Natural killer cell (primary cell): ENCODE measurements at places on chromosomes 1 and 21. TPM values are rescaled to one million over a fixed set of nuclear protein-coding genes. Genes with fewer than 3 reads are reported as not detected.

CFHR2 gene
- total RNA-seq: not detected

- peak; percentile 42 for DNase-seq
Observed at GRCh38 chr1:63322114-63322943, at the start of gene FOXD3. TSS of gene FOXD3 (plus strand) at chr1:63322567. CDS start at chr1:63323059, 492 bp downstream.

GRCh38 chr1:37472281-37472680 lies 2.1 kb upstream of the ZC3H12A start:
- peak; percentile 18 for DNase-seq

- no peak for DNase-seq
Observed at GRCh38 chr1:28682840-28683239, 14.3 kb downstream of the GMEB1 start.

- no peak for DNase-seq
Observed at GRCh38 chr1:47417170-47418044, 1.3 kb downstream of the FOXE3 start.

DNA sequence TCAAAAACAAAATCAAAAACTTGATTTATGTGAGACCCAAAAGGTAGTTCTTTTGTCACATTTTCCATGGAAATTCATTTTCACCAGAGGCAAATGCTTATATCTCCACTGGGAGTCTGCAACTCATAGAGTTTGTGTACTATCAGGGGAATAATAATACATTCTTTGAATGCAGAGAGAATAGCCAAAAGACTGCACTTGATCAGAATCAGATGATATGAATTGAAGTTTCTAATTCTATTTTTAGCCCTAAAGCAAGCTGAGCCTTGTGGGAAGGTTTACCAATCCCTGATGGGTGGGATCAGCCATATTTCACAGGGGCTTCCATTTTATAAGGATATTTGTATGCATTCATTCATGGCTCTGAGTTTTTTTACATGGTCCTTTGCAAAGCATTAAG lies 49.6 kb downstream of the TSEN15 start:
- DNase-seq: no peak

GRCh38 chr1:80989455-80989854 lies 811.3 kb upstream of the ADGRL2 start:
- DNase-seq: no peak

PCP4 gene
- not detected for total RNA-seq

SLAMF8 gene
- total RNA-seq: 2.8 TPM

DNA sequence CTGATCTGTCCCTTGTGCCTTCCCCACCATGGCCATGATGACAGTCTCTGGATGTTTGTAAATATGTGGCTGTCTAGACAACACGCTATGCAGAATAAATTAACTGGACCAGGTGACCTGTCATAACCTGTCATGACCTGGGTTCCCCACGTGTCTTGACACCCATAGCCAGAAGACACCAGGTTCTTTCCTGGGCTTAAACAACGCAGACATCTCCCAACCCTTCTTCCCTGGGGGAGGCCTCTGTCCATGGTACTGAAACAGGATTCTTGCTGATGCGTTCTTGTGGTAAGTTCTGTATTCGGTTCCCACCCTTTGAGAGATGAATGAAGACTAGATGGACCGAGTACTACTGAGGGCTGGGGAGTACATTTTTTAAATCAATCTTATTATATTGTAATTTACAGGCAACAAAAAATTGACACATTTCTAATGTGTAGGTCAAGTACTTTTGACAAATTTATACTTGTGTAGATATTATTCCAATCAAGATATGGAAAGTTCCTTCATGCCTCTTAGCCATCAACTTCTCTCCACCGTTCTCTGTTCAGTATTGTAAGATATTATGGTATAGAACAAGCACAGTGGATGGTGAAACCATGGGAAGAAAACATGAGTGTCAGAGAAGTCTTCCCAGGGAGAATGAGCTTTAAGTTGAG lies 738.8 kb downstream of the PTPRU start:
- DNase-seq: peak; percentile 11

DNA sequence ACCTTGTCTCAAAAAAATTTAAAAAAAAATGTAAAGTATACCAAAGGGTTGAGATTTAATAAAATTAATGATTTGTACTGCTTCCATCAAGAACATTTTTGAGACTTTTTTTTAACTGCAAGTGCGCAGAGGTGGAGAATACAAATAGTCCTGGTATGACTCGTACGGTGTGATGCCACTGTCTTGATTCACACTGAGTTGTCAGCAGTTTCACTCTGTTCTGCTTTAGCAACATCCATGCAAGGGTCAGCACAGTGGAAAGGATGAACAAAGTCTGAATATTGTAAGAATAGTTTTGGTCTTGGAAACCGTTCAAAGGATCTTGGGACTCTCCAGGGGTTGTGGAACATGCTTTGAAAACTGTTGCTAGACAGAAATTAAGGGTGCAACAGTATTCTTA lies 40.2 kb downstream of the EXO1 start:
- DNase-seq: no peak

LIX1L gene
- total RNA-seq: 41.3 TPM

GRCh38 chr1:15429701-15430149 lies 8.5 kb upstream of the CTRC start:
- peak; percentile 34 for DNase-seq

SLC30A10 gene
- not detected for total RNA-seq

DNM3 gene
- total RNA-seq: 2.8 TPM

NPHS2 gene
- total RNA-seq: not detected

DNA sequence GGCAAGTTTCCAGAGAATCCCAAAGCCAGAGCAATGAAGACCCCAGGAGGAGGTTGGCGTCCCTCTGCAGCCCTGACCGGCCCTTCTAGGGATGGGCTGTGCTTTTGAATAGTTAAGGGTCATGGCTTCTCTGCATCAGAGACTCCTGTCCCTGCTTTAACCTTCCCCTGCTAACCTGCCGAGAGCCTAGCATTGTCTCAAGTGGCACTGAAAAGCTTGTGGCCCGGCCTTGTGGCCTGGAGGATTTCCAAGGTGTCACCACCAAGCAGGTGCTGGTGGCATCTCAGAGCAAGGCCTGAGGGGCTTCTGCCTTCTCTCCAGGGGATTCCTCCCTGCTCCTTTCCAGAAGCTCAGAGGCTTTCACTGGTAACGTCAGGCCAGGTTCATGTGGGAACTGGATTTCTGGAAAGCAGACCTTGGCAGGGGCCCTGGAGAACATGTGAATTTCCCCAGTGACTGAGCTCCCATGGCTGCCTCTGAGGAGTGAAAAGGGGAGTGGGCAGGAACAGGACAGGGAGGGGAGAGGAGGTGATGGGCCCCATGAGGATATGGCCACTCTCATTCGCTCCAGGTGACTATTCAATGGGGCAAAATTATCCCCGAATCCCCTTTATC lies 409.9 kb downstream of the PTPRU start:
- no peak for DNase-seq

DNA sequence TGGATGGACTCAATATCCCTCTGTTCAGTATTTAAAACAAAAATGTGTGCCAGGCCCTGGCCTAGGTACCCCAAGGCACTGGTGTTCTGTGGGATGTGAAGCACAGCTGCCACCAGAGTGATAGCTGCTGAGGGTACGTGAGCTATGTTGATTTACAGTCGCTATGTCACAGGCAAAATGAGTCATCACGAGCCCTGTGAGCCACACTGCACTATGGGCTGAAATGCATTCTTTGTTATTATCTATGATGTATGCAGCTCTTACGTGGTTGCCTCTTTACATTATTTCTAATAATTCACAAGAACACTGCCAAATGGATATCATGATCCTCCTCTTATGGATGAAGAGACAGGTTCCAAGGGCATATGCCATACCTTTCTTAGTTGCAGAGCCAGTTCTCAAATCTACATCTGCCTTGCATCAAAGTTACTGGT lies 2.1 kb downstream of the TEX38 start:
- DNase-seq: no peak

GRCh38 chr1:174990382-174990999 lies 9.3 kb upstream of the CACYBP start:
- peak; percentile 67 for DNase-seq

- no peak for DNase-seq
Observed at GRCh38 chr1:56553046-56553445, 26.3 kb downstream of the PLPP3 start.

NKAIN1 gene
- total RNA-seq: not detected

AQP10 gene
- total RNA-seq: 0.82 TPM

TP73 gene
- total RNA-seq: 0.39 TPM

DNA sequence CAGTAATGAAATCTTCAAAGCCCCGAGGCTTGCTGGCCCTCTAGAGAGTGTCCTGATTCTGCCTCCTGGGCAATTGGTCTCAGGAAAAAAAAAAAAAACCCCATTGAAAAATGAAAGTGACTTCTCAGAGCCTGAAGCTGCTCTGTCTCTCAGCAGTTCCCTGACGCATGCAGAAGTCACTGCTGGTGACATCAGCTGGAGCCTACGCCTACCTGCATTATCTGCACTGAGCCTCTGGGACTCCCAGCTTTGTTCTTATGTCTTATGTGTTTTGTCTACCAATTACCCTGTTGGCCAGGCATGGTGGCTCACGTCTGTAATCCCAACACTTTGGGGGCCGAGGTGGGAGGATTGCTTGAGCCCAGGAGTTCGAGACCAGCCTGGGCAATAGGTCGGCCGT lies 10.1 kb upstream of the SLC25A33 start:
- DNase-seq: no peak

- DNase-seq: no peak
Observed at GRCh38 chr1:171983584-171983983, 142.3 kb downstream of the DNM3 start.

LRRC8C gene
- total RNA-seq: 19.1 TPM

ST6GALNAC3 gene
- total RNA-seq: not detected

IFI6 gene
- total RNA-seq: 34.8 TPM

DRAXIN gene
- total RNA-seq: 12.1 TPM

TTLL7 gene
- 4.4 TPM for total RNA-seq

SLFNL1 gene
- total RNA-seq: 0.09 TPM

DNA sequence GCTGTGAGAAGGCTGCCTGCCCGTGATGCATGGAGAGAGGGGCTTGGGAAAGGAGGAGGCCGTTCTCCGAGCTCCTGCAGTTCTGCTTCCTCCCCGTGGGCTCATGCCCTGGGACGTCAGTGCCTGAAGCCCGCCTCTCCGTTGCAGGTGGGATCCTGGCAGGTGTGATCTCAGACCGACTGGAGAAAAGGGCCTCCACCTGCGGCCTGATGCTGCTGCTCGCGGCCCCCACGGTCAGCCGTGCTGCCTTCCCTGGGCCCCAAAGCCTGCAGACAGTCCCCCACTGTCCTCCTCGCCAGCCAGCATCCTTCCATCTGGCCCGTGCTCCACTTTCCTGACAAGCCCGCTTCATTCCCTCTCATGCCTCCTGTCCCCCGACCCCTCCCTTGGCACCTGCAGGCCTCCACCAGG lies 50.9 kb downstream of the SLC37A1 start:
- no peak for DNase-seq

DNA sequence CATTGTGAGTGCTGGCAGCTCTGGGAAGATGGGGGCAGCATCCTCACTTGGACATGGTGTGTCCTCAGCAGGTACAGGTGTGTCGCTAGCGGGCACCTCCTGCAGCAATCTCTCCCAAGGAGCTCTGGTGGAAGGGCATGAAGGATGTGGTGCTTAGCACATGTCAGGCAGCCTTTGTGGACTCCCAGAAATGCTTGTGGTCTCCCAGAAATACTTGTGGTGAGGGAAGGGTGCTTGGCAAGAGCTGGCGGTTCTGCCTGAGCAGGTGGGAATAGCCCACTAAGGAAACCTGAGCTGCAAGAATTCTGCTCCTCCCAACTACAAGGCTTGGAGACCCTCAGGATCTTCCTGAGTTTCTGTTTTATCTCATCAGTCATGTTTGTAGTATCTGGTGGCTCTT lies 371.6 kb downstream of the PRDM2 start:
- no peak for DNase-seq

ILDR2 gene
- total RNA-seq: 2.4 TPM

DNA sequence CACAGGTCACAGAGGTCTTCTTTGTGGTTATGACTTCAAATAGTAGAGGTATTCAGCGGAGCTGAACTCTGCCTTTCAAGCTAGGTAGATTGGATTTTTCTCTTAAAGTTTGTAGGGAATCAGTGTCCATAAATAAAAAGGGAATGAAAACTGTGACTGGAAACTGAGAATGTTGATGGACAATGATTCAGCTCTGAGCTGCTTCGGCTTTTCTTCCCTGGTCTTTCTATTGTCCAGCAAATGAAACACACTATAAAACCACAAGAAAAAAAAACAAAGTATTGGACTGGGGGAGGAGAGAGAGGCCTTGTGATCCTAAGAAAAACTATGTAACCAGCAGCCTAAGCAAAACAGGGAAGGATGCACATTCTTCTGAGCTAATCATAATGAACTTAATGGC lies 11.1 kb downstream of the TNNI3K start:
- no peak for DNase-seq

DNA sequence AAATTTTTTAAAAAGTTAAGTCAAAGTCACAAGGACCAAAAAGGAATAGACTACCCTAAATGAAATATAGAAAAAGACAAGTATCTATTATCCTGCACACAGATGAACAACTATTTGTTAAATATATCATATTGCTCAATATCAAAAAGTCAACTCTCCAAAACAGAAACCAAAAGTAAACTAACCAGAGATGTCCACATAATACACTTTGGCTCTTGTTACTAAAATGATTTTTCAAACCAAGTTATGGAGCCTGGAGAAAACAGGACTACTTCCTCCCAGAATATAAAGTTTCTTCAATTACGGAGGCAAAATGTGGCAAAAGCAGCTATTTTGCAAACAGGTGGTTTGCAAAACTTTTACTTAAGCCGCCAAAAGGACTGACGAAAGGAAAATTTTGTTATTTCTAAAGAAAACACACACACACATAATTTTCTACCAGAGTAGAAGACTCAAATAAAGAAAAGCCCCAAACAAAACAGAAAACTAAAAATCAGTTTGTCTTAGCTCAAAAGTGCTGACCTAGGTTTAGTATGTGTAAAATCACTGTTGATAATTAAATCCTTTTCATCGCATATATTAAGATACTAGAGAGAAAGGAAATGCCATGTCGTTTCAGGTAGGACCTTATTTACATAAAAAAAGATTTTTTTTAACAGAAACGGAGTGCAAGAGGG lies 1.1 kb downstream of the DPYD start:
- DNase-seq: no peak

LIPI gene
- total RNA-seq: not detected

DNA sequence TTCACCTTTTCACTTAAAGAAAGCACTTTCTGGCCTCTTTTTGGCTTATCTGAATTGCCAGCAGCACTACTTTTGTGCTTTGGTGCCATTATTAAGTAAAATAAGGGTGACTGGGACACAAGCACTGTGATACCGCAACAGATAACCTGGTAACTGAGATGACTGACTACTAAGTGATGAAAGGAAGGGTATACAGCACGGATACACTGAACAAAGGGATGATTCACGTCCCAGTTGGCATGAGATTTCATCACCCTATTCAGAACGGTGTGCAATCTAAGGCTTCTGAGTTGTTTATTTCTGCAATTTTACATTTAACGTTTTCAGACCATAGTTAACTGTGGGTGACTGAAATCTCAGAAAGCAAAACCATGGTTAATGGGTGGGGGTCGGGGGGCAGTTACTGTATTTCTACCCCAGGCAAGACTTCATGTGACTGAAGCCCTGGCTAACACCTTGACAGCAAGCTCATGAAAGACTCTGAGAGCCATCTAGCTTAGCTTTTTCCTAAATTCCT lies 102.8 kb downstream of the CLIC6 start:
- no peak for DNase-seq

TRIM67 gene
- not detected for total RNA-seq
